ENCODE measurements at places on chromosomes 1 and 21. TPM values are rescaled to one million over a fixed set of nuclear protein-coding genes. Genes with fewer than 3 reads are reported as not detected.

The CACNA1S gene
- not detected for total RNA-seq

The RNF186 gene
- 0.12 TPM for total RNA-seq

The SLC45A3 gene
- total RNA-seq: 2.0 TPM

The C1orf141 gene
- not detected for total RNA-seq

The ANKRD35 gene
- 2.5 TPM for total RNA-seq

The ADAM30 gene
- not detected for total RNA-seq

The RYR2 gene
- not detected for total RNA-seq

The MAGI3 gene
- 11.9 TPM for total RNA-seq

The CHD5 gene
- 0.11 TPM for total RNA-seq

The TCEANC2 gene
- total RNA-seq: 3.0 TPM

The OR2L2 gene
- under 0.01 TPM for total RNA-seq

The OR2T8 gene
- not detected for total RNA-seq

The VWA5B1 gene
- total RNA-seq: not detected

The DNM3 gene
- 2.1 TPM for total RNA-seq

The MRPS21 gene
- 51.4 TPM for total RNA-seq

The NOL9 gene
- 24.6 TPM for total RNA-seq

The PCBP3 gene
- 4.2 TPM for total RNA-seq

The ATP6V1G3 gene
- total RNA-seq: not detected

The DNAH14 gene
- 34.0 TPM for total RNA-seq

The CD1B gene
- total RNA-seq: not detected

The RNU1-3 gene
- total RNA-seq: under 0.01 TPM

The WNT9A gene
- 0.77 TPM for total RNA-seq

The ADCY10 gene
- total RNA-seq: under 0.01 TPM

The HEYL gene
- total RNA-seq: not detected

The C1QTNF12 gene
- 2.0 TPM for total RNA-seq

The SYTL1 gene
- 0.11 TPM for total RNA-seq

The TFF3 gene
- total RNA-seq: not detected

The ZNF648 gene
- total RNA-seq: not detected

The POLR3GL gene
- total RNA-seq: 18.2 TPM

The UBE2U gene
- not detected for total RNA-seq

The CCDC27 gene
- total RNA-seq: not detected

The PPIAL4G gene
- total RNA-seq: not detected

All from uterine smooth muscle cell (primary cell).